Spinal cord (tissue), 10 donors: ENCODE measurements at places on chromosomes 2 and 18. TPM values are rescaled to one million over a fixed set of nuclear protein-coding genes. Genes with fewer than 3 reads are reported as not detected.

The SNTG2 gene
- total RNA-seq = 4.2 TPM

The CDH2 gene
- total RNA-seq = 58.9 TPM

The TRABD2A gene
- 2.9 TPM for total RNA-seq

The BUB1 gene
- 14.4 TPM for total RNA-seq

The PAX8 gene
- 7.0 TPM for total RNA-seq
